ENCODE measurements at places on chromosomes 5 and 9.
A peak's percentile ranks its signal among the peaks of the same experiment; 100 is the strongest.

DNA sequence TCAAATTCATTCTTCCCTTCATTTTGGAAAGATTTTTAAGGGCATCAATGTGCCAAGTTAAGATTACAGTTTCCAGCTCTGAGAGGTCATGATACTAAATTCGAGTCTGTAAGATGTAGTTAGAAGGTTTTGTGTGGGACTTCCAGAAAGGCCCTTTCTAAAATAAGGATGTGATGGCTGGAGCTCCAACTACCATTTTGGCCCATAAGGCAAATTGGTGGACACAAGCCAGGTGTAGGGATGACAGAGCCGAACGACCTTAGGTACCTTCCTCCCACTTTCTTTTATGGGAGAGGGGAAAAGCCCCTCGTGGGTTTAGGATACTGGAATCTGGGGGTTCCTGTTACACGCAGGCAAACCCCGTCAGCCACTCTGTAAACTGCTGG lies 54.3 kb upstream of the PTPDC1 start:
- no peak for DNase-seq

DNA sequence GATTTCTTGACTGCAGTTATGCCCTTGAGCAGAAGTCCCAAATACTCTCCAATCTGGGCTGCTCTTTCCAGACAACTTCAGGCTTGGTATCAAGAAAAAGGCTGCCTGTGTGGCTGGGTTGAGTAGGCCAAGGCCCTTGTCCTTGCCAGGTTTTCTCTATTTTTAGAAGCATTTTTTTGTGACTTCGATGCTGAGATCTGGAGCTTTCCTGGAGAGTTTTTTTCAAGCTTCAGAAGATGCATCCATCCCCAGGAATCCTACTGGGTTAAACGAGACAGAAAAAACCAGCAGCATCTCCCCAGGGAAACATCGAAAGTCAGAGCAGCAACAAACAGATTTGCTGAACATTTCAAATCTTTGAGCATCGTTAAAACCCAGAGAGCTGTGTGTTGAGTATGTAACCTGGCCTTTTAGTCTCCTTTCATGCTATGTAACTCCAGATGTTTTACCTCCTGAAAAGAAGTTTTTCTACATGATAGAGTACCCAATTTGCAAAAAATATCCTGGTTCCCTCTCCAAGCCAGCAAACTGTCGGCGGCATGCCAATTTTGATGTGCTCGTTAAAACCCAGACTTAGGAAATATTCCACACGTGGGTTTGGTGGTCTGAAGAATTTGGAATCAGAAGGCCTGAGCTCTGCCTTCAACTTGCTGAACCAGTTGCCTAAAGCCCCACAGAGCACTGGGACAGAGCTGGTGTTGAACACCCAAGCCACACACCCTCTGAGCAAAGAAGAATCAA lies 98.1 kb upstream of the ALDH1B1 start:
- DNase-seq, result no peak

- DNase-seq, result no peak
Measured at GRCh38 chr9:132826131-132826530, 52.0 kb downstream of the AK8 start.

DNA sequence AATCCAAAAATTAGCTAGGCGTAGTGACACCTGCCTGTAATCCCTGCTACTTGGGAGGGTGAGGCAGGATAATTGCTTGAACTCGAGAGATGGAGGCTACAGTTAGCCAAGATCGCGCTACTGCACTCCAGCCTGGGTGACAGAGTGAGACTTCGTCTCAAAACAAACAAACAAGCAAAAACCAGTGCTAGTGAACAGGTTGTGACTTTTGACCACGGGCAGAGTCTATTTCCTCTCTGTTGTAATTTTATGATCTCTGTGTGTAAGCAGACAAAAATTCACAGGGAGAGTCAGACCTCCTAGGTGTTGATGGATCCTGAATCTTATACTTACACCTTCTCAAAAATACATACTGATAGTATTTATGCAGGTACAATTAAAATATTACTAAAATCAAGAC lies 65.8 kb downstream of the SPEF2 start:
- DNase-seq, result no peak

GRCh38 chr9:134820901-134821300 lies 59.7 kb upstream of the FCN2 start:
- DNase-seq, result no peak

- DNase-seq, result peak; percentile 74
Measured at GRCh38 chr9:121369595-121370265, at the start of gene STOM. Gene STOM, minus strand, starts transcription at chr9:121370250. Its CDS starts 63 bp downstream, at chr9:121370187.

DNA sequence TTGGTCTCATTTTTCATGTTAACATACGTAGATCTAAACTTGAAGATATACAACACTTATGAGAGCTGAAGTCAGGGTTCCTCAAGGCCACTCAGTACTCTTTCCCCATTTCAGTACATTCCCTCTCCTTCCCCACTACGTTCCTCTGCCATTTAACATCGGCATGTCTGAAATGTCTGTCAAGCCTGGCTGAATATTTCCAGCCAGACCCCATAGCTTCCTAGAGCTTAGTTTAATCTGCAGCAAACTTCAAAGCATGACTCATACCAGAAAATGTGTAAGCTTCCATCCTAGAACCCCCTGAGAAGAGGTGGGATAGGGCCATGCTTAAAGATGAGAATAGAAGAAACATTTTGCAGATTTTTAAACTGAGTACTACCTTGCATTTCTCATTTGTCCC lies 6.2 kb downstream of the GZMA start:
- no peak for DNase-seq

- DNase-seq, result no peak
Measured at GRCh38 chr5:78760366-78760765, 111.8 kb upstream of the LHFPL2 start.

DNA sequence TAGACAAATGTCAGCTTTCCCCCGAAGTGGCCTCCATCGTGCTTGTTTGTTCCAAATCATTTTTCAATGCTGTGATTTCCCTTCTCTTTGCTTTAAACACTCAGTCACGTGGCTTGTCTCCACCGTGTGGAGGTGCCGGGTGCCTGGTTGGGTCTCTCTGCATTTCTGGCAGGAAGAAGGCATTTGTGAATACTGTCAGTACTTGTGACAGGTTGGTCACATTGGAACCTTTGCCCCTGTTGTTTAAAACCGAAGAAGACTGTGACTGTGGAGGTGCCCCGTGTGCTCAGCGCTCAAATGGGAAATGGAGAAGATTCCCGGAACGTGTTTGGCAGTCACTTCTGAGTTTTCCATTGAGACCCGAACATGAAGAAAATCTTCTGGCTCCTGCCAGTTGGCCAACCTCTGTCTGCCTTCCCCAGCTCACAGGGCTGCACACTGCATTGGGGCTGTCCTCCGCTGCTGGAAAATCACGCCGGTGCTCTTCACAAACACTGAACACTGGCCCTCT lies 74.6 kb downstream of the LMNB1 start:
- no peak for DNase-seq

DNA sequence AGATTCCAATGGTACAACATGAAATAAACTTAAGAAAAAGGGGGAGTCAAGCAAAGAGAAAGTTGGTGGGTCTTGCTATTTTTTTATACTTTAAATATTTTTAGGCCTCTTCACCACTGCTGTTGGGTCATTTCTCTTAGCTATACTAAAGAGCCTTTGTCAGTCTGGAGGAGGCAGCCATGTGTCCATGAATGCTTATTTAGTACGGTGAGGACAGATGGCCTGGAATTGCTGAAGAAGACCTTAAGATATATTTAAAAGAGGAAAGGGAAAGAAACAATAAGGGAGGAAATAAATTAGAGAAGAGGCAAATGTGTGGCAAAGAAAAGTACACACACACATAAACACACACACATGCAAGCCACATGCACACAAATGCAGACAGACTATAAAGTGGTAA lies 560.5 kb upstream of the MEF2C start:
- no peak for DNase-seq

DNA sequence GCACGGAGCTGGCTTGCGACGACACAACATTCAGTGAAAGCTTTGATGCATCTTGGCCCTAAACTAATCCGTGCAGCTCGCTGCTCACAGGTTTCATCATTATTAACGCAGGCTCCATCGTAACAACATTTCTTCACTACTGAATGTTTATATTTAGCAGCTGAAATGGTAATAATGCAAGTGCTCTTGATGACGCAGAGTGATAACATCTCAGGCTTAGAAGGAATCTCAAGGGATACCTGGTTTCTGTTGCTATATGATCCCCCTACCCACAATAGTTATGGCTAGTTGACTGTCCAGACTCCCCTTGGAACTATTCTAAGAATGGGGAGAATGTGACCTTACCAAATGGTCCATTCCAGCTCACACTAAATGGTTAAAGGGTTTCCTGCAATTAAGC lies 36.2 kb downstream of the C5 start:
- DNase-seq, result no peak

DNA sequence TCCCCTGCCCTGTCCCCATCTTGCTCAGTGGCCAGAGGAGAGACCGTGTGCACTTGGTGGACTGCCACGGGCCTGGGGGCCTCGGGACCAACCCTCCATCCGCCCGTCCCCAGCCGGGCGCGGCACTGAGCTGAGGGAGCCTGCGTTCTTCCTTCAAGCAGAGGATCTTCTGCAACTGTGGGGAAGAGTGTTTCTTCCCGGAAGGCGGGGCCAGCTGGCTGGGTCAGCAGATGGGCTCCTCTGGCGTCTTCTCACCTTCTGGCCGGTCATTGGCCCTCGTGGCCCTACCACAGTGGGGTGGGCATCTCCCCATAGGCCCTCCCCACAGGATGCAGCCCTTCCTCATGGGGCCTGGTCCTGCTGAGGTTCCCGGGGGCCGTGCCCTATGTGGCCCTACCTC lies 17.4 kb downstream of the RXRA start:
- no peak for DNase-seq

DNA sequence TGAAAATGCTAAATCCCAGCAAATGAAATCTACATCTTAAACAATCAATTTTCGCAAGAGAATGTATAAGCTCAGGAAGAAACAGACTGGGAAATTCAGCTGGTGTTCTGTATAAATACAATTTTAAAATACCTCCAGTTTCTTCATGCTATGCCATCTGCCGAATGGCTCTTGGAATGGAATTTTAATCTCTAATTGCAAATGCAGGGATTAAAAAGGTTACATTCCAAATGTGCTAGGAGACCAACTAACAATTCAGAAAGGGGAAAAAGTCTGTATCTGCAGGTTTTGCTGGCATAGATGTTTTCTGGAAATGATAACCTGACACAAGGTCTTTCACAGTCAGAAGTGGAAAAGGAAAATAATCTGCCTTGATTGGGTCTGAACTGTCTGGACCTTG lies 379.7 kb downstream of the MAT2B start:
- no peak for DNase-seq

GRCh38 chr9:68739621-68740174 lies 34.7 kb downstream of the PIP5K1B start:
- DNase-seq, result no peak

DNA sequence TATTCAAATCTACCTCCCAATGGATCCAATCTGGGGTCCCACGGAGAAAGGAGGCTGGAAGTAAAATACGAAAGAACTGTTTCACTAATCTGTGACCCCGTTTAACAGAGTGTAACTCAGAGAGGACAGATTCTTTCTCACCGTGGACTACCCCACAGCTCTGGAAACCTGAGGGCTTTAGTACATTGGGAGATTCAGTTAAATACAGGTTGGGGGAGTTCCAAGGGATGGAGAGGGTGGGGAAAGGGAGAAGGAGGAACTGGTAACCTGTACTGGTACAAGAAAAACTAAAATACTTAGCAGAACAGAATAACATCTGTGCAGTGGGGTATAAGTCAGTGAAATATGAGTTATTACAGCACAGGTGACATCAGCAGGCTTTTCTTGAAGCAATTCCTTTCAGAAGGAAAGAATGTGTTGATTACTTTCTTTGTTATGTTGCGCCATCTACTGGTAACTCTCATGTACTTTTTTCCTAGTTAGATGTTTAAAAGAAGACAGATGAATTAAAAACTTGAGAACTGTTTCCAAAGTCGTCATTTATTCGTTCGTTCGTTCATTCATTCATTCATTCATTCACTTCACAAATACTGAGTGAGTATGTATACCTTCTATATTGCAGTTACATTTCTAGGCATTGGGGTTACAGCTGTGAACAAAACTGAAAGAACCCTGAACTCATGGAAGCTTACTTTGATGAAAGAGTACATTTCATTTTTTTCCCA lies 30.0 kb upstream of the STOM start:
- no peak for DNase-seq

GRCh38 chr5:43017428-43017815 lies 22.7 kb downstream of the ANXA2R start:
- peak; percentile 55 for DNase-seq
